Muscle of back (tissue), 13 donors: ENCODE measurements at places on chromosomes 6 and 20. TPM values are rescaled to one million over a fixed set of nuclear protein-coding genes. Genes with fewer than 3 reads are reported as not detected.

LPA gene
- 0.07 TPM for polyA plus RNA-seq

SOX18 gene
- 10.5 TPM for polyA plus RNA-seq

TEAD3 gene
- polyA plus RNA-seq, result 58.9 TPM

AURKA gene
- 8.0 TPM for polyA plus RNA-seq

DDO gene
- polyA plus RNA-seq, result 0.71 TPM

WFDC10B gene
- not detected for polyA plus RNA-seq

FAM83C gene
- not detected for polyA plus RNA-seq

CCN5 gene
- 0.19 TPM for polyA plus RNA-seq

IPCEF1 gene
- polyA plus RNA-seq, result 2.0 TPM

ASIP gene
- polyA plus RNA-seq, result 0.22 TPM

TMEM74B gene
- polyA plus RNA-seq, result 2.2 TPM

FAM184A gene
- polyA plus RNA-seq, result 8.1 TPM

IL20RA gene
- polyA plus RNA-seq, result 34.0 TPM

RBM24 gene
- 240 TPM for polyA plus RNA-seq

ZNF831 gene
- polyA plus RNA-seq, result 0.49 TPM
